ENCODE measurements at places on chromosomes 7 and 10. TPM values are rescaled to one million over a fixed set of nuclear protein-coding genes. Genes with fewer than 3 reads are reported as not detected.
A peak's percentile ranks its signal among the peaks of the same experiment; 100 is the strongest.

Gene EVX1
- total RNA-seq: not detected

- no peak for DNase-seq
Observed at GRCh38 chr10:72342911-72343310, 11.8 kb downstream of the DNAJB12 start.

DNA sequence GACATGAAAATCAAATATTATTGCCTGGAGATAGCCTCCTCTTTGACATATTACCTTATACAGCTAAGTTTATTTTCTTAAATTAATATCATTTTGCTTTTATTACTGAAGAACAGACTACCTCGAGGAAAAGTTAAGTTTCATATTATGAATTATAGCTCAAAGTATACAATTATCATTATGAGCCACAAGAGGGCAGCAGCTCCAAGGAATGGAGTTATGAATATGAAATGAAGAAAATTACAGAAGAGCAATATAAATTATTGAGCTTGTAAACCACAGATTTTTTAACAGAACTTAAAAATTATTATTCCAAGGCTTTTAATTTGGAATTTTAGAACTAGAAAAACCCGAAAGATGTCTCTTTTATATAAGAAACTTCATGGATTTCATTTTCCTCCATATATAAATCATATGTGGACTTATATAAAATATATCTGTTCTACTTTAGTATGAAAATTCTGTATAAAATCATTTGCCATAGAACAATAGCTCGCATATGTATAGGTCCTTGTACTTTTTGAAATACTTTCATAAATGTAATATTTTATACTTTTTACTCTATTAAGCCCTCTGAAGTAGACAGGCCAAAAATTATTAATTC, 40.1 kb downstream of the IQUB start:
- peak; percentile 56 for DNase-seq

DNA sequence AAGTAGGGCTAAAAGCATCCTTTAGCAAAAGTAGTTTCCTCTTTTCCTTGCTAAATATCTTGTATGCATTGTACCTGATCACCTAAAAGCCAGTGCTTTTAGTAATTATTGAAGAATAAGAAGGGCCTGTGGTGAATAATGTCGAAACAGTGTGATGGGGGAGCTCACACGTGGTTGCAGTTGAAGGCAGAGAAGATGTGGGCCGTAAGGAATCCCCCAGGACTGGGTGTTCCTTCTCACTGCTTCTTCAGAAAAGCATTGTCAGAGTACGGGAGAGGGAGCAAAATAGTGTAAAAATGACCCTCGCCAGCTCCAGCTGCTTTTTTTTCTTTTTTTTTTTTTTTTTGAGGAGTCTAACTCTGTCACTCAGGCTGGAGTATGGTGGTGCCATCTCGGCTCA, 201.1 kb downstream of the NSUN6 start:
- no peak for DNase-seq

DNA sequence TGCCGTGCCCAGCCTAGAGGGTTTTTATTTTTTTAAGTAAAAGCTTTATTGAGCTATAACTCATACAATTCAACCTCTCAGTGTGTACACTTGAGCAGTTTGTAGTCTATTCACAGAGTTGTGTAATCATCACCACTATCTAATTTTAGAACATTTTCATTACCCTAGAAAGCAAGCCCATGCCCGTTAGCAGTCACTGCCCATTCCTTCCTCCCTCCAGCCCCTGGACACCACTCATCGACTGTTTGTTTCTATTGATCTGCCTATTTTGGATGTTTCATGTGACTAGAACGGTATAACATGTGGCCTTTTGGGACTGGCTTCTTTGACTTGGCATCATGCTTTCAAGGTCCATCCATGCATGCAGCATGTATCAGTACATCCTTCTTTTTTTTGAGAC, 25.7 kb upstream of the SEC61A2 start:
- DNase-seq: no peak

GRCh38 chr10:28418069-28418468, 114.8 kb upstream of the WAC start:
- no peak for DNase-seq

Gene SPDYE6
- total RNA-seq: not detected

GRCh38 chr7:138875794-138876193, 77.8 kb upstream of the ATP6V0A4 start:
- peak; percentile 81 for DNase-seq

GRCh38 chr7:146736446-146737190, 620.0 kb downstream of the CNTNAP2 start:
- no peak for DNase-seq

Gene OR6B1
- total RNA-seq: not detected

Measured in LHCN-M2 (cell line).